NCI-H446 treated with DMSO at 0.1 percent for 48 hours (cell line): ENCODE measurements at places on chromosomes 16 and 17.
A peak's percentile ranks its signal among the peaks of the same experiment; 100 is the strongest.

GRCh38 chr17:51354936-51355335, 94.6 kb downstream of the UTP18 start:
- DNase-seq, result peak; percentile 82

GRCh38 chr17:2885733-2886132, 89.5 kb downstream of the RAP1GAP2 start:
- DNase-seq, result no peak

DNA sequence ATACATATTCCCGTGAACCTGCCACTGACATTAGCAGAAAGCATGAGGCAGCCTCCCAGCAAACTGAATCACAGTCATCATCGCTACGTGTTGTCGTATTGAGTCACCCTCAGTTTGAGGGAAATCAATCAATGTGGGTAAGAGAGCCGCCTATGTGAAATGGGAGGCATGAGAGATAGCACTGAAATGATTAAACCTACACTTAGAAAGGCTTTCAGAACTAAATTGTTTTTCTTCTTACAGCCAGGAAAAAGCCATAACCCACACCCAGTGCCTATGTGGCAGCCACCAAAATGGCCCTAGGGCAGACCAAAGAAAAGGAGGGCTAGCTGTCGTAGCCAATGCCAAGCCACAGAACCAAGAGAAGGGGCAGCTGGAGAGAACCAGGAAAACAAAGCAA, 90.5 kb downstream of the ADAMTS18 start:
- DNase-seq, result no peak

DNA sequence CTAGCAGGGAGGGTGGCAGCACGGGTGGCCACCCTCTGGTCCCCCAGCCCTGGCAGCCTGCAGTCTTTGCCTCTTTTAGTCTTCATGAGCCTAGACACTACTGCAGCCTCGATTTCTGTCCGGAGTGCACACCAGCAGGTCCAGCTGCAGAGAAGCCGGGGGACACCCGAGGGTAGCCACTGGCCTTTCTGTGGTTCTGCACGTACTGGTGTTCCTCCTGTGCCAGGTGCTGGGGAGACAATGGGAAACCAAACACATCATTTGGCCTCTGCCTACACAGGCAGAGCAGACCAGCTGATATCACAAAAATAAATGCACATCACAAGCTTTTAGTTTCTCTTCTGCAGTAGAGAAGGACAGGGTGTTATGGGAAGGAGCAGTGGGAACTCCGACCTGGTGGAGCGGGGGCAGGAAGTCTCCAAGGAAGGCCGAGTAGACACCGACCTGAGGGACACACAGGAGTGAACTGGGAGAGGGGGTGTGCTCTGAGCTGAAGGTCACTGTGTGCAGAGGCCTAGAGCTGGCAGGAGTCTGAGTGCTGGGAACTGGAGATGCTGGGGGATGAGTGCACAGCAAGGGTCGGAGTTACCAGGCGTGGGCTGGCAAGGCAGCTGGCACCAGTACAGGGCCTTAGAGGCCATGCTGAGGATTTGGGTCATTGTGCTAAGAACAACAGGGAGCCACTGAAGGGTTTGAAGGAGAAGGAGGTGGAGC, 23.1 kb downstream of the GPT2 start:
- DNase-seq, result no peak

DNA sequence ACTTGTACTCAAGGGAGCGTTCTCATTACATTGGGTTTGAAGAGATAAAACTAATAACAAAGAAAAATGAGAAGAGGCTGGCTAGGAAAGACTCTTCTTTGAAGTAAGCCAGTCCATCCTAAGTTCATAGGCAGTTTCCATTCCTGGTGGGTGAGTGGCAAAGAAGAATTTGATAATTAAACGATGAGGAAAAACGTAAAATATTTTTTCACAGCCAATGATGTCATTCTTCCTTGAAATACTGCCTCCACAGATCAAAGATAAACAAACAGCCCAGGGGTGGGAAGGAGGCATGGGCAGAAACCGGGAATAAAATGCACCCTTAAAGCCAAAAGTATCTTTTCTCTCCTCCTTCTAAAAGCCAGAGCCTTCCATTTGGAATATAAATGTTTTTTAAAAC, 346.6 kb downstream of the PMP22 start:
- DNase-seq, result no peak

- no peak for DNase-seq
These were observed 17.7 kb downstream of the SGCA start for GRCh38 chr17:50183421-50183994.

- DNase-seq, result no peak
These were observed 4.4 kb downstream of the PDIA2 start for GRCh38 chr16:287298-287811.

DNA sequence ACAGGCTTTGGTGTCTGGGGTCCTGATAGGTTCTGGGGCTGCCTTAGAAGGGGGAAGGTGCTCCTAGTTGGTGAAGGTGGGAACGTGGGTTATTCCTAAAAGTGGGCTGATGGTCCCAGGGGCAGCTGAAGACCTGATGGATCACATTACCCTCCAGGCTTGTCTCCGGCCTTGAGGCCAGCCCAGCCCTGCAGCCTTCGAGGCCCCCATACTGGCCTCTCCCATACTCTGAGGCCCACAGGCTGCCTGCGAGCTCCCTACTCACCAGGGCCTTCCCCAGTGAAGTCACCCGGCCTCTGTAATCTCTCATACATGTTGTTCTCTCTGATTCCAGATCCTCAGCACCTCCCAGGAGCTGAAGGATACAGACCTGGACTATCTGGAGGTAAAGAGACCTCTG, 2.7 kb downstream of the RNF112 start:
- DNase-seq, result no peak

GRCh38 chr16:7140899-7141298, 191.7 kb upstream of the RBFOX1 start:
- DNase-seq, result no peak

DNA sequence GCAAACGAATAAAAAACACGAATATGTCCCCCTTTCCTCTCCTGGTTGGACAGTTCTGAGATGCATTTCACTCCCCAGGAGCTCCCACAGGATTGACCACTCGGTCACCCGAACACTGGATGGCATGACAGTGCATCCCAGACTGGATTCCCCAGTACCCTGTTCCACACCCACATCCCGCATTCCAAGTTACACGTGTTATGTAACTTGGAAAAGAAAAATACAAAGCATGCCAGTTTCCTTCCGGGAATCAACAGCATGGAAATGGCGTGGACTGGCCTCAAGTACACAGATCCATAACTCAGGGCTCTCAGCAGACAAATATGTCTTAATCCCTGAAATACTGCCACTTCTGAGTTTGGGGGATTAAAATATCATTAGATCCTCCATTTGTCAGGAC, 12.6 kb upstream of the KLHL36 start:
- no peak for DNase-seq

GRCh38 chr17:2450016-2450650, 49.3 kb upstream of the MNT start:
- DNase-seq, result no peak

DNA sequence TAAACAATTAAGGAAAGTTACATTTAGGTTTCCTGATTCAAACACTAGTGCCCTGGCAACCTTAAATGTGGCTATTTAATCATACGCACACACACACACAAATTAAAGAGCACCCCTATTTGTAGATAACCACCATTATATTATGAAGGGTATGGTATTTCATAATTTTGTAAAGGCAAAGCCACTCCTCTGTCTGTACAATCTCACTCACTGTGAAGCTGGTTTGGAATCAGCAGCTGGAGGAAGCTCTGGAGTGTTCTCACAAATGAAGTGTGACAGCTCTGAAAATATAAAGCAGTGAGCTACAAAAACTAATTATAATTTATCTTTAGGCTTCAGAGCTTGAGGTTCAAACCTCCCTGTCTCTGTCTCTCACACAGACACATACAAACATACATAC, 57.9 kb upstream of the KCNJ16 start:
- no peak for DNase-seq

DNA sequence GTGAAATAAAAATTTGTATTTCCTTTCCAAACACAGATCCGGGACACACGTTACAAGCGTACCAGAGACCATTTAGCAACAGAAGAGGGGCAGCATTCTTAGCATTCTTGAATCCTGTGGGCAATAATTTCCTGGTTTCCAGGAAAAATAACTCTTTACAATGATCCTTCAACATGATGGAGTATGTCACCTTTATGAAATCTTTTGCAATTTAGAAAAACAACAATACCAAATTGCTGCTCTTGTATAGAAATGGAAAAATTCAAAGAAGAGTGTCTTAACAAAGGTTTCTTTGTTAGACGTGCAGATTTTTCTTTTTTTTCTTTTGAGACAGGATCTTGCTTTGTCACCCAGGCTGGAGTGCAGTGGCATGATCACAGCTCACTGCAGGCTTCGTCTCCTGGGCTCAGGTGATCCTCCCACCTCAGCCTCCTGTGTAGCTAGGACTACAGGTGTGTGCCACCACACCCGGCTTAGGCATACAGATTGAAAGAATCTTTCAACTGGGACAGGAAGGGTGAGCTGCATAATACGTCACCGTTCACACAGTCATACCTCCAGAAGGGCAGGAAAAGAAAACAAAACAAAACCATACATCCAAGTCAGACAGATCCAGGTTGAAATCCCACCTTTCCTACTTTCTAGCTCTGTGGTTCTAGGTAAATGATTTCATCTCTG, 10.8 kb upstream of the GCSH start:
- no peak for DNase-seq

DNA sequence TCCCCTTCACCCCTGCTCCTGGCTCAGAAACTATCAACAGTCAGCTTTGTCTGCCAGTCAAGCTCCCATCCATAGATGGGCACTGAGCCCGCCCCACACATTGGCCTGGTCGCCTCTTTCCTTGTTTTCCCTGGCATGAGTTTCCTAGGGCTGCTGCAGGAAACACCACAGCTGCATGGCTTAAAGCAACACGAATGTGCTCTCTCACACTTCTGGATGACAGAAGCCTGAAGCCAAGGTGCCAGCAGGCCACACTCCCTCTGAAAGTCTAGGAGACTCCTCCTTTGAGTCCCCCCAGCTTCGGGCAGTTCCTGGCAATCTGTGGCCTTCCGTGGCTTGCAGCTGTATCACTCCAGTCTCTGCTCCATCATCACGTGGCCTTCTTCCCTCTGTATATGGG, 69.9 kb downstream of the TBC1D16 start:
- DNase-seq, result no peak

GRCh38 chr16:86762095-86762494, 183.7 kb downstream of the FOXL1 start:
- no peak for DNase-seq

DNA sequence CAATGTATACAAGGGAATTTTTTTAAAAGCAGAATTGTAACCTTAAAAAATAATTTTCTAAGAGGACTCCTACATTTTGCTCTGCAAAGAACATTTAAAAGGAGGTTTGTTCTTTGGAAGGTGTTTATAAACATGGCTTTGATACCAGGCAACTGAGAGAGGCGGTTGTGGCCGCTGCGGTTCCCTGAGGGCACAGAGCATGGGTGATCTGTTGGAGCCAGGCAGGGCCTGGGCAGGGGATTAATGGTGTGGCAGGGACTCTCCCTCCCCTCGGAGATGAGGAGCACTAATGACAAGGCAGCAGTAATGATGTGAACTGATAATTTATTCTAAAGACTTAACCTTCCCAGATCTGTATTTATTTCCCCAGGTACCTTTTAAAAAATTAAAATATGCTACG, 65.4 kb downstream of the WWP2 start:
- no peak for DNase-seq

DNA sequence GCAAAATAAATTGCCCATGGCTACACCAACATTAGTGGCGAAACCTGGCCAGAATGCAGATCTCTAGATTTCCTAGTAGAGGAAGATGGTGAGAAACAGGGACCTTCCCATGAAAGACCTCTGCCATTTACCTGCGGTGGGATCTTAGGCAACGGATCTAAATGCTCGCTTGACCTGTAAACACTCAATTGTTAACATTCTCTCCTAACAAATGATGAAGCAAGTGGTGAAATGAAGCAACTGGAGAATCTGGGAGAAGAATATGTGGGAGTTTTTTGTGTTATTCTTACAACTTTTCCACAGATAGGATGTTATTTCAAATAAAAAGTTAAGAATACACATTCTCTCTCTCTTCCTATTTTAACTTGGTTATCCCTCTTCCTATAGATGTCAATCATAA, 56.6 kb downstream of the SMG6 start:
- no peak for DNase-seq

GRCh38 chr17:2736956-2737355, 12.5 kb downstream of the CCDC92B start:
- no peak for DNase-seq

GRCh38 chr17:14214271-14214670, 22.4 kb downstream of the CDRT15 start:
- DNase-seq, result no peak

DNA sequence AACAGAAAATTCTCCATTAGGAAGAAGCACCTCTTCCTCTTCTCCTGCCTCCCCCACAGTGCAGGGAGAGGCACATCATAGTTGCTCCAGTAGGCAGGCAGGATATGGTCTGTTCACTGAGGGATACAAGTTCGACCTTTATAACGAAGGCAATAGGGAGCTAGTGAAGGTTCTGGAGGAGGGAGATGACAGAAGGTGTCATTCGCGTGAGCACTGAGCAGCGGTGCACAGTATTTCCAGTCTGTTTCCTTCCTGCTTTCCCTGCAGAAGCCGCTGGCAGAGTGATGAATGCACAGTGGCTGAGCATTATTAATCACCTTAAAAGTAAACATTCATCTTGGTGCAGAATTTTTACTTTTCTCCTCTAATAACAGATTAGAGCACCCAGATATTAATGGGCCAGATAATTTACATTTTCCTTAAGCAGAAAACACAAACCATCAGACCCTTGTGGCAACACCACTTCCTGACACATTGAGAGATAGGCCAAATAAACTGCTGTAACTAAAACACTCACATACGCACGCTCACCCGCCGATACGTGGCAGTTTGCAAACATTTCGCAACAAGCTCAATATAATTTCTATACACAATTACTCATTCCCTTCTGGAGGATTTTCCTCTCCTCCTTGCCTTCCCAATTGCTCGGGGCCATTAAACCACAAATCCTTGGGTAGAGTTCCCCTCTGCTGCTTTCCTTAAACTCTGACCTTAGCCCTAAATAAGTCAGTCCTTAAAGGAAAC, 69.5 kb downstream of the AIPL1 start:
- no peak for DNase-seq

DNA sequence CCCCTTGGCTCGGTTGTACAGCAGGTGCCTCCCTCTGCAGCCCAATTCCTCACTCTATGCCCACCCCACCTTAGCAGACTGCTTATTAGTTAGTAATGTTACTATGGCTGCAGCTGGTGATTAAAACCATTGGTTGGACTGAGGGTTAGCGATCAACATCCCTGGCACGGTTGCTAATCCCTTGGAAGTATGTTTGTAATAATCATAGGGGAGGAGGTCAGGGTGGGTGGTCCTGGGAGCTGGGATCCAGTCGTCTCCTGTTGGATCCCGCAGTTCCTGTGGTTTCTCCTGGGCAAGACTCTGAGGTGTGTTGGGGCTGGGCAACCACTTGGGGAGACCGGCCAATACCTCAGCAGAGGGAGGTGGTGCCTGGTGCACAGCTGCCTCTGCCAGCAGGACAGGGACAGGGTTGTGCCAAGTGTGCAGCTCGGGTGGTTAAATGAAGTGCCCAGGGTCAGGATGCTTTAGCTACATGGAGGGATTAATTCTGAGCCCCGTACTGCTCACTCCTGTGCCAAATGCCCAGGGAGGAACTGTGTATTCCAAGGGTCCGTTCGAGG, 38.0 kb downstream of the FZD2 start:
- no peak for DNase-seq
